ENCODE measurements at places on chromosomes 12 and 14.

GRCh38 chr14:22300646-22301045 is 288.4 kb downstream of the DAD1 start:
- no peak for DNase-seq

DNA sequence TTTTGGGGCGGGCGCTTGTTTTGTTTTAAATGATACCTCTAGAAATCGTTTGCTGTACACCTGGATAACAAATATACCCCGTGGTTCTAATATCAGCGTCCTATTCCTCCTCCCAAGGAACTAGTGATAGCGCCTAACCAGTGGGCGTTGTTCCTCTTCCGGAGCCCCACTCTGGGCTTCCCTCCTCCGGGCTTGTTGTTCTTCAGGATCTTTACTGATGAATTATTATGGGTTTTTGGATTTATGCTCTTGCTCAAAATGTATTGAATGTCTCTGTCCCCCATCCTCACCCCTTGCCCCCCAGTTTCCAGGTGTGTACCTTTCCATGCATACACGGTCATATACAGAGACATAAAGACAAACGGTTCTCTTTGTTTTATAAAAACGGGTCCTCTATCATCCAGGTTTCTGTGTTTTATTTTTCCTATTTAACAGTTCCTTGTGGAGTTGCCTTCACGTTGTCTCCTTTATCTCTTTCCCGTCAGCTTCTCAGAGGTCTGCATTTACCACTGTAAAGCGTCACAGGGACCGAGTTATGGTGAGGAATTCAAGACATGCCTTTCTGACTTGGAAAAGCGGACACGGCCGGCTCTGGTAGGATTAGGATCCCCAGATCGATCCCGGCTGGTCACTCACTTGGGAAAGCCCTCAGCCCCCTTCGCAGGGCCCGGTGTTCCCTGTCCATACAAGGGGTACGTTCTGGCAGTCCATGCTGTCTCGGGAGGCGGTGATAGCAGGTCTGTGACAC is 655 bp upstream of the PLEKHG3 start:
- no peak for DNase-seq

DNA sequence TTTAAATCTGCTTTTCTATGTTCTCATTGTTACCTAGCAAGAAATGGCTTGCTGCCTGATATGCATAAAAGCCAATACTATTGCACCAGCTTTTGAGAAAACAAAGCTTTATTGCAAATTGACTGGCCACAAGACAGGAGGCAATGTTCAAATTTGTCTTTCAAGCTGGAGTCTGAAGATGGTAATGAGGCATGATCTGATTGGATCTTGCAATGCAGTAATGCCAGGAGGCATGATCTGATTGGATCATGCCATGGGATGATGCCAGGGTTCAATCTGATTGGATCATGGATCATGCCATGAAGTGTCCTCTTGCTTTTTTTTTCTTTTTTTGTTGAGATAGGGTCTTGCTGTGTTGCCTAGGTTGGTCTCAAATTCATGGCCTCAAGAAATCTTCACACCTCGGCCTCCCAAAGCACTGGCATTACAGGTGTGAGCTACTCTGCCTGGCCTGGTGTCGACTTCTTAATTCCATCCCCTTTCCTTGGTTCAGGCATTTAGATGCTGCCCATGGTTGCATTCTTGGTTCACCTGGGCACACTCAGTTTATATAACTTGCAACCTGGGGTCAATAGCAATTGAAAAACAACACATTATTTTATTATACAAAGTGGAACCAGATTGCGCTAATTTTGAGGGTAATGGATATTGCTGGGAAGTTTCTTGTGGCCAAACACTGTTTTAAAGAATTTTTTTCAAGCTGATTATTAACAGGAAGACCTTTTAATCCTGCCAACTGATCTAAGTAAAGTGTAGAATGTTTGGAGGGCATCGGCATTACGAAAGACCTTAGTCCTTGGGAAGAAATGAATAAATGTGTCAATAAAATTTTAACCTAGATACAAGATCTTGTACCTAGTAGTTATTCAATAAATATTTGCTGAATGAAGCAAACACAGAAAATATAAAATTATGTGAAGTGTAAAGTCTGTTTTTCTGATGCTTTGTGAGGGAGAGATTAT is 38.8 kb downstream of the HSD17B6 start:
- no peak for DNase-seq

GRCh38 chr12:40145896-40146295 is 40.0 kb upstream of the SLC2A13 start:
- no peak for DNase-seq

DNA sequence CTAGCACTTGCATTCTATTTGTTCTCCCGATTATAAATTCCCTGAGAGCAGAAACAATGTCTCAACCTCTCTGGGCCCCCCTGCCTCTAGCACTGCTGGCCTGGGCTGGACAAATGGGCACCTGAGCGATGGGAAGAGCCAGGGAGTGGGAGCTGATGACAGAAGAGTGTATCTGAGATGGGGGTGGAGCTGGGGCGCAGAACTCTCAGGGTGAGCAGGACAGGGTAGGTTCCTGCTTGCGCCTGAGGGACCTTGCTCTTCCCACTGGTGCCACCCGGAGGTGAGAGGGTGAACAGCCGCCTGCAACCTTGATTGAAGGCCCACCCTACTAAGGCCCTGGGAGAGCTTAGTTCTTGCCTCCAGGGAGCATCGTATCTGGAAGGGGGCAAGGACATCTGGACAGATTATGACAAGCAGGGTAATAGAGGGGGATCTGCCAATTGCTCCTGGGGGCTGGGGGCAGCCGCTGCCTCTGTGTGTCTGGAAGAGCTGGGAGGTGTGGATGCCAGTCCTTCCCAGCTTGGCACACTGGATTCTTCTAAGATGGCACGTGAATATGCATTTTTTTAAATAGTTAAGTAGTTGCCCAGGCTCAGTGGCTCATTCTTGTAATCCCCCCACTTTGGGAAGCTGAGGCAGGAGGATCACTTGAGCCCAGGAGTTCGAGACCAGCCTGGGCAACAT is 43.0 kb upstream of the TSPAN9 start:
- peak; percentile 23 for DNase-seq

DNA sequence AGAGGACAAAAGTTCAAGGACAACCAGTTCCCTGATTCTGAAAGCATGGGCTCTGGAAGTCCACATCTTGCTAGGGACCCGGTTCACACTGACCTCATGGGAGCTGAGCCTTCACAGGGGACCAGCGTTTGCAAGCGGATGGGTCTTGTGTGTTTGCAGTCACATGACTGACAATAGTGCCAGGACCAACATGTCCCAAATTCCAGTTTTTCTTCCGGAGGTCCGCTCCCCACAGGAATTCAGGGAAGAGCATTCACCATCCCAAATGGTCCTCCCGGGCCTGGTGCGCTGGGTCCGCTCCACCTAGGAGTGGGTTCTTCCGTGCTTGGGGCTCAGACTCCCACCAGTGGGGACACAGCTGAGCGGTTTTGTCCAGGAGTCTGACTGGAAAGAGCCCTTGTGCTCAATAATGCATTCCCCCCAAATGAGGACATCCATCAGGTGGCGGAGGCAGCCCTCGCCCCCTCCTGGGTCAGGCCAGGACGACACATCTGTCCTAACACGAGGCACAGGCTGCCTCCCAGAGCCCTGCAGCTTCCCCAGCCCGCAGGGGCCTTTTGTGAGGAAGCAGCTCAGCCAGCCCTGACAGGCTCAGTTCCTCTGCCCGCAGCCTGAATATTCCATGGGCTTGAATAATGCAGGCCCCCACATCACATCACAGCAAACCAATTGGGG is 91.8 kb upstream of the BCL11B start:
- no peak for DNase-seq

Measured in AG09319 (cell line).